ENCODE measurements at places on chromosomes 6 and 20.

DNA sequence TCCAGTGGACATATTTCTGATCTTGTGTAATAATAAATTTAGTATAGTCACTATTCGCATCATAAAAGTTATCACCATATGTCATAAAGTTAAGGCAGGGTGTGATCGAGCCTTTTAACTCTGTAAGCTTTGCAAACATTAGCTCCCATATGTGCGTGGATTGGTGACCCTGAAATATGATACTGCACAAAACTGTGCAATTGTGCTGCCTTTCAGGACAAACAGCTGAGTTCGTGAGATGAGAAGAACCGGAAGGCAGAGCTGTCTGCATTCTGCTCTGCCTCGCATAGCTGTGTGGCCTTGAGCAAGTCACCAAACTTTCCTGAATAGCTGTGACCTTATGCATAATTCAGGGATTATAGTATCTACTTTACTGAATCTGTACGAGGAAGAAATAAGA lies 3.2 kb upstream of the PLEKHG1 start:
- no peak for DNase-seq
- peaks cover 33% of the 10 kb centered on the region for H3K4me1 ChIP-seq
- H3K27me3 ChIP-seq, result peaks cover 10% of the 10 kb centered on the region
- H3K27ac ChIP-seq, result no peak overlapping the region
- H3K36me3 ChIP-seq, result no peaks in the 10 kb centered on the region
- H3K4me3 ChIP-seq, result no peak overlapping the region

DNA sequence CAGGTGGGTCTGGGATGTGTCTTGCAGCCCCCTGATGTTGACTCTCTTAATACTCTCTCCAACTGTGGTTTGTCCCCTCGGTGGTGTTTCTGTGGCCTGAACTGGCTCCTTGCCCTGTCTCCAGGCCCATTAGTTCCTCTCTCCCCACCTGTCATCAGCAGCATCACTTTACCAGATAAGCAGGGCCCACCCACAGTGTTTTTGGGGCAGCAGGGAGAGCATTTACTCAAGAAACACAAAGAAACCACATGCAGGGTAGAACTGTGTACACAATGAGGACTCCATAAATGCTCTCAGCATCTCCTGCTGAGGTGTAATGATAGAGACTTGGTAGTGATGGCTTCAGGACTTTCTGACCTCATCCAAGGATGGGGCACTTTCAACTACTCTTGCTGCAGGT lies 20.2 kb upstream of the MRPS18A start:
- H3K4me3 ChIP-seq, result no peak overlapping the region
- peaks cover 40% of the 10 kb centered on the region for H3K4me1 ChIP-seq
- H3K27me3 ChIP-seq, result peaks cover 16% of the 10 kb centered on the region
- H3K27ac ChIP-seq, result no peak overlapping the region
- no peak for DNase-seq

DNA sequence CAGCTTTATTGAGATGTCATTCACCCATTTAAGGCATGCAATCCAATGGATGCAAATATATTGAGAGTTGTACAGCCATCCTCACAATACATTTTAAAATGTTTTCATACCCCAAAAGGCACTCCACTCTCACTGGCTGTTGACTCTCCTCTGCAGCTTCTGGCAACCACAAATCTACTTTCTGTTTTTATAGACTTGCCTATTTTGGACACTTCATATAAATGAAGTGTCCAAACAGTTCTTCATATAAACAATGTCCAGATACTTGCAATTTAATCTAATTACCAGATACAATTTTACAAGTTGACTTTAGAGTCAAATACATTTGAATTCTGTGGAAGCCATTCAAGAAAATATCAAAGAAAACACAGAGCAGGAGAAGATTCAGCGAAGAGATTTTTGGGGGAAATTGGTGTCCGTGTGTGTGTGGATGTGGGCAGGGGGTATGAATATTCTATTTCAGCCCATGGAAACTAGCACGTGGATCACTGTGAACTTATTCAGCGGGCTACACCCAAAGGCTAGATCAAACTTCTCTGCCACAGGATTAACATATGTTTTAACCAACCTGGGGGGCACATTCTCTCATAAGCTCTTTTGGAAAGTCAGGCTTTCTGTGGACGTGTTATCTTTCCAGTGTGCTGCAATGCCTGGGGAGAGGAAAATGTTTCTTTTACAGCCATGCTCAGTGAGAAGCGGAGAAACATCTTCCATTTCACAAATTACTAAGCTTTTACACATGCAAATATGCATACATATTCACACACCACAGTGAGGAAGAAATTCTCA lies 73.9 kb downstream of the PLG start:
- H3K4me3 ChIP-seq, result no peak overlapping the region
- H3K27ac ChIP-seq, result no peak overlapping the region
- H3K4me1 ChIP-seq, result peaks cover under 1% of the 10 kb centered on the region
- no peaks in the 10 kb centered on the region for H3K36me3 ChIP-seq
- no peak for DNase-seq
- peaks cover 10% of the 10 kb centered on the region for H3K27me3 ChIP-seq

DNA sequence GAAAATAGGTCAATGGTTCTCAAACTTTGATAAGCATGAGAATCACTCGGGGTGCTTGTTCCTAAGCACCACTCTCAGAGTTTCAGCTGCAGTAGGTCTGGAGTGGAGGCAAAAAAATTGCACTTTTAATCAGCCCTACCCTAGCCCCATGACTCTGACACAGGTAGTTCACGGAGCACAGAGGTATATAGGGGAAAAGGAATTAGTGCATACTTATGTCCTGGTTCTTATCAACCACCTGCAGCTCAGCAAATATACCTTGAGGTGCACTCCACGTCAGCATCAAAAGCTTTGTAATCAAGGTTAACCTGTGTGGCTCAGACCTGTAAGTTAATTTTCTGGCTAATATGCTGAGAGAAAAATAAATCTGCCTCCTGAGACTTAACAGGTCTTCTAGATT lies 138.8 kb upstream of the HMGN3 start:
- H3K27ac ChIP-seq, result no peak overlapping the region
- no peaks in the 10 kb centered on the region for H3K36me3 ChIP-seq
- peaks cover 8% of the 10 kb centered on the region for H3K27me3 ChIP-seq
- no peaks in the 10 kb centered on the region for H3K4me1 ChIP-seq

- no peaks in the 10 kb centered on the region for H3K4me1 ChIP-seq
- no peak overlapping the region for H3K4me3 ChIP-seq
- no peak for DNase-seq
- no peaks in the 10 kb centered on the region for H3K36me3 ChIP-seq
- H3K27me3 ChIP-seq, result no peaks in the 10 kb centered on the region
Observed at GRCh38 chr6:112595841-112596240, 248.7 kb downstream of the RFPL4B start.

GRCh38 chr6:41182069-41183034 lies 18.6 kb downstream of the TREML2 start:
- H3K27ac ChIP-seq, result peak overlapping the region; percentile 93
- H3K36me3 ChIP-seq, result peaks cover 5% of the 10 kb centered on the region
- H3K4me1 ChIP-seq, result peaks cover 62% of the 10 kb centered on the region
- peak; percentile 51 for DNase-seq
- H3K4me3 ChIP-seq, result peak overlapping the region; percentile 17

- no peak overlapping the region for H3K27ac ChIP-seq
- H3K4me3 ChIP-seq, result no peak overlapping the region
- H3K4me1 ChIP-seq, result peaks cover under 1% of the 10 kb centered on the region
- no peak for DNase-seq
- no peaks in the 10 kb centered on the region for H3K27me3 ChIP-seq
Observed at GRCh38 chr20:54069501-54069971, 858 bp downstream of the BCAS1 start.

- no peaks in the 10 kb centered on the region for H3K4me1 ChIP-seq
- no peaks in the 10 kb centered on the region for H3K36me3 ChIP-seq
- DNase-seq, result no peak
- H3K27me3 ChIP-seq, result no peaks in the 10 kb centered on the region
- no peak overlapping the region for H3K4me3 ChIP-seq
- no peak overlapping the region for H3K27ac ChIP-seq
Observed at GRCh38 chr6:24549158-24549557, 54.4 kb downstream of the ALDH5A1 start.

- H3K36me3 ChIP-seq, result no peaks in the 10 kb centered on the region
- peaks cover 4% of the 10 kb centered on the region for H3K4me1 ChIP-seq
- no peak within 1 kb of the TSS for H3K4me3 ChIP-seq
- DNase-seq, result no peak
- H3K27ac ChIP-seq, result peak within 1 kb of the TSS; percentile 69
Observed at GRCh38 chr20:63235399-63235983, at the start of gene BIRC7. Gene BIRC7 (plus strand): TSS chr20:63235905. CDS start chr20:63236097, 192 bp downstream.

DNA sequence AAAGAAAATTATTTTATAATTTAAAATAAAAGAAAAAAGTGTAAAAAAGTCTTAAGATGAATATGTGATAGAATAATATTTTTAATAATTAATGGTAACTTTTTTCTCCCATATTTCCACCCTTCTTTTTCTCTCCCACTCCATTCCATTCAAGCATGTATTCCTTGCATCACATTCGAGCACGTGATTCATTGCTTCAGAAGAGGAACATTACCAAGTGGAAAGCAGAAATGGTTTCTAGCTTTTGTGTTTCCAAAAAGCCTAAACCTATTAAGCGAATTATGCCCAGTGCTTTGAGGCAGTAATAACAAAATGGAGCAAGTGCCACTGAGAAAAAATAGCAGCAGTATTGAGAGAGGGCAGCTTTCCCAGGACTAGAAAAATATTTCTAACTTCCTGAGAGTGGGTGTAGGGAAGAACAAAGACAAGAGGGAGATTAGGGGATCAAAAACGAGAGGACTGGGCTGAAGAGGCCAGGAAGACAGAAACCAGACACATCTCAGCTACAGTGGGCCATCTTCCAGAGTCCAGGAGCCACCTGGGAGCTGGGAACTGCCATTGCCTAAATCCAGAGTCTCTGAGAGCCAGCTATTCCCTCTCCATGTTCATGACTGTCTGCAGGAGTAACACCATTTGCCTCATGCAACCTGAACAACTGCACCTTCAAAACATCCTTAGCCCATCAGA lies 15.0 kb upstream of the AKIRIN2 start:
- H3K4me1 ChIP-seq, result peaks cover 5% of the 10 kb centered on the region
- no peak overlapping the region for H3K27ac ChIP-seq
- no peak for DNase-seq
- no peaks in the 10 kb centered on the region for H3K27me3 ChIP-seq
- H3K36me3 ChIP-seq, result no peaks in the 10 kb centered on the region

DNA sequence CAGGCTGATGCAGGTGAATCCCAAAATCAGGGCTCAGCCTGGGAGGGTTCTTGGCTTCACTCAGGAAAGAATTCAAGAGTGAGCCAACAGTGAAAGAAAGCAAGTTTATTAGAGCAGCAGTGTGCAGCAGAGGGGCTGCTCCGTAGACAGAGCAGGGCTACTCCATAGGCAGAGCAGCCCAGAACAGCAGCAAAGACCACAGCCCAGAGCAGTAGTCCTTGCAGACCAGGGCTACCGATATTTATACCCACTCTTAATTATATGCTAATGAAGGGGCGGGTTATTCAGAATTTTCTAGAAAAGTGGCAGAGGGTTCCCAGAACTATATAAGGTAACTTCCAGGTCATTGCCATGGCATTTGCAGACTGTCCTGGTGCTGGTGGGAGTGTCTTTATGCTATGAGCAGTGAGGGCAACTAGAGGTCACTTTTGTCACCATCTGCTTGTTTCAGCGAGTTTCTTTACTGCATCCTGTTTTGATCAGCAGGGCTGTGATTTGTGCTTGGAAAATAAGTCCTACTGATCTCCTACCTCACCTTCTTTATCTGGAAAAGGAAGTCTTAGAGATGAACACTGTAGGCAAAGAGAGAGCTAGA lies 39.8 kb upstream of the PTPN1 start:
- H3K4me3 ChIP-seq, result no peak overlapping the region
- H3K4me1 ChIP-seq, result peaks cover 22% of the 10 kb centered on the region
- DNase-seq, result no peak
- H3K27me3 ChIP-seq, result peaks cover 6% of the 10 kb centered on the region
- H3K36me3 ChIP-seq, result no peaks in the 10 kb centered on the region

- H3K27ac ChIP-seq, result no peak overlapping the region
- H3K4me3 ChIP-seq, result no peak overlapping the region
- H3K36me3 ChIP-seq, result no peaks in the 10 kb centered on the region
Observed at GRCh38 chr20:32352121-32352720, 5.9 kb upstream of the ASXL1 start.

GRCh38 chr20:33915726-33916331 lies 77.9 kb upstream of the RALY start:
- no peak overlapping the region for H3K27ac ChIP-seq
- no peak overlapping the region for H3K4me3 ChIP-seq
- H3K36me3 ChIP-seq, result no peaks in the 10 kb centered on the region
- peaks cover 3% of the 10 kb centered on the region for H3K4me1 ChIP-seq
- peak; percentile 40 for DNase-seq

DNA sequence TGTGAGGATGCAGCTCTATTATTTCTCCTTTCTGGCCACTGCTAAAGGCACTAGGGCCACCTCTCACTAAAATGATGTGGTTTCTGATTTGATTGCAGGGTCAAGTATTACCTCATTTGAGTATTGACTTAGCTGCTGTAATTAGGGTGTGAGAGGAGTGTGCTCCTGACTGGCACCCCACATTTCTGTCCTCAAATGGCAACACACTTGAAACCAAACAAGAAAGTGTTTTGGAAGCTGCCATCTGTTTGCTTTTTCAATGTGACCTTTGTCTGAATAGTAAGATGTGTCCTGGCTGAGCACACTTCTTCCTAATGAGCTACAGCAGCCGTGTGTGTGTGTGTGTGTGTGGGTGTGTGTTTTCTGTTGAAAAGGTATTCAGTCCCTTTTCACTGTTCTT lies 62.8 kb upstream of the SCP2D1 start:
- H3K4me3 ChIP-seq, result no peak overlapping the region
- H3K36me3 ChIP-seq, result peaks cover 13% of the 10 kb centered on the region
- H3K27me3 ChIP-seq, result no peaks in the 10 kb centered on the region
- no peak for DNase-seq
- peaks cover 17% of the 10 kb centered on the region for H3K4me1 ChIP-seq

- no peaks in the 10 kb centered on the region for H3K36me3 ChIP-seq
- DNase-seq, result no peak
- H3K4me1 ChIP-seq, result no peaks in the 10 kb centered on the region
- H3K27me3 ChIP-seq, result peaks cover 48% of the 10 kb centered on the region
- H3K4me3 ChIP-seq, result no peak overlapping the region
Observed at GRCh38 chr6:40328986-40329545, 258.1 kb downstream of the LRFN2 start.

GRCh38 chr6:41785689-41786450 lies 1.6 kb upstream of the TOMM6 start:
- no peaks in the 10 kb centered on the region for H3K36me3 ChIP-seq
- DNase-seq, result no peak
- H3K27me3 ChIP-seq, result no peaks in the 10 kb centered on the region
- no peak overlapping the region for H3K27ac ChIP-seq
- H3K4me1 ChIP-seq, result peaks cover 24% of the 10 kb centered on the region

GRCh38 chr6:25167961-25168360 lies 111.2 kb upstream of the CARMIL1 start:
- H3K4me1 ChIP-seq, result peaks cover 3% of the 10 kb centered on the region
- no peaks in the 10 kb centered on the region for H3K36me3 ChIP-seq
- no peaks in the 10 kb centered on the region for H3K27me3 ChIP-seq
- no peak overlapping the region for H3K4me3 ChIP-seq
